GM19239 (cell line): ENCODE measurements at places on chromosomes 16 and 17.

DNA sequence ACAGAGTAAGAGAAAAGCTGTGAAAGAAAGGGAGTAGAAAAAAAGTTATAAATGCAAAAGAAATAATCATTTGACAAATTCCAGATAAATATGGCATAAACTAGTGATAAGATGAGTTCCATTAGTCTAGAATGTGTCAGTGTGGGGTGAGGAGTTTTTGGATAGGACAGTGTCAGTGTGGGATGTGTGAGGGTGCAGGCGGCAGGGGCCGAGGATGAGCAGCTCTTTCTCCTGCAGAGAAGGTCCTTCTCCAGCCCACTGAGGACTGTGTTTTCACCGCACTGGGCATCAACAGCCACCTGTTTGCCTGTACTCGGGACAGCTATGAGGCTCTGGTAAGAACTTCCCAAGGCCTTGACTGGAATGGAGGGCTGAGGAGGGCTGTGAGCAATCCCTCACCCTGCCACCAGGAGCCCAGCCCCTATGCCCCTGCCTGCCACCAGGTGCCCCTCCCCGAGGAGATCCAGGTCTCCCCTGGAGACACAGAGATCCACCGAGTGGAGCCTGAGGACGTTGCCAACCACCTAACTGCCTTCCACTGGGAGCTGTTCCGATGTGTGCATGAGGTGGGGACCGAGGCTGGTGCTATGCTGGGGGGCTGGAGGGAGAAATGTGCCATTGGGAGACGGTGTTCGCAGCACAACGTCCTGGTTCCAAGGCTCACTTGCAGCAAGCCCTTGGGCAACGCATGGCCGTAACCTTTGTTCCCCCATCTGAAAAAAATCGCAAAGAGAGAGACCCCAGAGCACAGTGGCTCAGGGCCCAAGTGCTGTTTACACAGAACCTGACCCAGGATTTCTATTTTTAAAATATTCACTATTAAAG lies 13.1 kb downstream of the RAPGEFL1 start:
- peak; percentile 46 for DNase-seq

DNA sequence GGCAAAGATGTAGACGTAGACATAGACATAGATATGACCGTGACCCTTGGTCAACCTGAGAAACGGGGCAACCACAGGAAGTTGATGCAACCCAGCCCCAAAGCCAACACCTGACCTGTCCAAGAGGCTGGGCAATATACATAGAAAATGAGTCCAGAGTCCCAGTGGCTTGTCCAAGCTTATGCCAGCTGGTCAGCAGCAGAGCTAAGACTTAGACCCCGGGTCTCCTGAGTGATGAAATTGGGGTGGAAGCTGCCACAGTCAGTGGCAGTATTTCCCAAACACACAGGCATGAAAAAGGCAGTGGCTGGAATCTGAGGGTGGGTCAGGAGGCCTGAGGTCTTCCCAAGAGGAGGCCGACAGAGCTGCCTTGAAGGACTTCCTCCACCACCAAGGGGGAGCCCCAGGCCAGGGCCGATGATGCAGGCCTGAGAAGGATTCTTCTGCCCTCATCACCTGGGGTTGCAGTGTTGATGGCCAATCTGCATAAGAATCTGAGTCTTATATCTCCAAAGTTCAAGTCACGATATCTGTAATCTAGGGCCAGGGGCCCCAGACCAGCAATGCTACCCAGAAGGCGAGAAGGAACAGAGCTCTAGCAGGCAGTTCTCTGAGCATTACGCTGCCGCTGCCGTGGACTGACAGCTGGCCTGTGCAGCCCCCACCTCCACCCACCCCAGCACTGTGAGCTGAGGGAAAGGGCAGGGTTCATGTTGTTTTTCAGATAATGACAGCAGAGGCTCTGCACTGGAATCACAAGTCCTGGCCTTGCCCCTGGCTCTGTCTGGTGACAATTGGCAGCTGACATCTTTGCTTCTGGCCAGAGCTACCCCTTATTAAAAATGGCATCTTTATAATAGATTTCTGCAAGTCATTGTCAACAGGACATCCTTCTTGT lies 72.7 kb downstream of the GNAO1 start:
- DNase-seq, result no peak

DNA sequence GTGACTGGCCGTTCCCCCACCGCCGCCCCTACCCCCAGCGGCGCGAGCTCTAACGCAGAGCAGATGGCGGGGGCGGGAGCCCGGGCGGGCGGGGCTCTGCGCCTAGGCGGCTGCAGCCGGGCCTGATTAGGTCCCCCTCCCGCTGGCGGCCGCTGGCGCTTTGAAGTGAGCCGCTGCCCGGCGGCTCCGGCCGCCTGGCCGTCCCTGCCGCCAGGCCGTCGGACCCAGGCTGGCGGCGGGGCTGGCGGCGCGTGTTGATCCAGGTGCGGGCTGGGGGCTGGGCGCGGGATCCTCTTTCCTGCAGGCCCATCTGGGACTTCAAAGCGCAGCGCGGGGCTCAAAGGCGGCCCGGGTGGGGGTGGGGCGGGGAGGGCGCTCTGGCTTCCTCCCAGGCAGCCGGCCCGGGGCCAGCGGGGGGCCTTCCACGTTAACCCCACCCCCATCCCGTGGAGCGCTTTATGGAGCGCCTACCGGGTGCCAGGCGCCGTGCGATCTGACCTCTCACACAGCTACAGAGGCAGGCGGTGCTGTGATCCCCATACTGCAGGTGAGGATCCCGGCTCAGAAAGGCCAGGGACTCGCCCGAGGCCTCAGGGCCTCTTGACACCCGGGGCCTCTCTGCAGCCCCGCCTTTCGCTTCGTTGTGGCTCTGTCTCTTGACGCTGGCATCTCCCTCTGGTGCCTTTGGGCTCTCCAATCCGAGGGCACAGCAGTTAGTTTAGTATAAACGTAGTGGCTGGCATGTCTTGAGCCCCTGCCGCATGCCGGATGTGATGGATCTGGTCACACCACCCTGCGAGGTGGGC lies 80.0 kb upstream of the NKD1 start:
- no peak for DNase-seq

DNA sequence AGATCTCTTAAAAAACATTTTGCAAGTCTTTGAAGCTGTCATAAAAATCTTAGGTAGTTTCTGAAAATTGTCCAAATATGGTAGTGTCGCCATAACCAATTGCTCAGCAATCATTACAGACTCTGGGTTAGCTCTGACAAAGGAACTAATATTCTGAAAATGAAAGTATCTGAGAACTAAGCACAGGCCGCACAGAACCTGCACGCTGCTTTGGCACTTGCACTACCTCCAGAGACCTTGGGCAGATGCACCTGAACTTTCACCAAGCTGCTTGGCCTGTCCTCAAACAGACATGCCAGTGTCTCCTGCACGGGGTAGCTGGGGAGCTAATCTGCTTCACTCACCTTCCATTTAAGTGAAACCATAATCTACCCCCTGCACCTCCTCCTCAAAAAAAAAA lies 317.0 kb downstream of the MAF start:
- no peak for DNase-seq

DNA sequence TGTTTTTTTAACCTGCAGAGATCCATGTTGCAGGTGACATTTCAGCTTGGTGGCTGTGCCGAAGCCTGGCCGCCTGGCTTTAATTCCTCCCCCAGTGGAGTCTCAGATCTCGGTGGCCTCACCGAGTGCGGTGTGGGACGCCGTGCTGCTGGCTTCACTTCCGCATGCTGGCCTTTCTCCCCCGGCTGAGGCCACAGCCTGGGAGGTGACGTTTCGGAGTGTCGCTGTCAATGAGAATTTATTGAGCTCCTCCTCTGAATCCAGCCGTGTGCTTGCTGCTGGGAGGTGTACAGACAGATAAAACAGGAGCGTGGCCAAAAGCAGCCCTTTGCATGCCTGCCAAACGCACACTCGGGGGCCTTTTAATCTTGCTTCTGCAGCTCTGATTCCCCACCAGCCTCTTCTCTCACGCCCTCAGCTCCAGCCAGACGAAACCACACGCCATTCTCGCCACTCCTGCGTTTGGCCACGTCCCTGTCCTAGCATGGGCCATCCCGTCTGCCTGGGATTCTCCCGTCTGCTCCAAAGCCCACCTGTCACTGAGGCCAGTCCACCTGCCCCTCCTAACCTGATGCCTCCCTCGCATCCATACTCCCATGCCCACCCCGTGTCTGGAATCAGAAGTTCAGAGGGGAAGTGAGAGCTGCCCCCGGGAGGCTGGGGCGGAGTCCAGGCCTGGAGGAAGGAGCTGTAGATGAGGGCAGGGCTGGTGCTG lies 3.6 kb downstream of the GSE1 start:
- peak; percentile 86 for DNase-seq

DNA sequence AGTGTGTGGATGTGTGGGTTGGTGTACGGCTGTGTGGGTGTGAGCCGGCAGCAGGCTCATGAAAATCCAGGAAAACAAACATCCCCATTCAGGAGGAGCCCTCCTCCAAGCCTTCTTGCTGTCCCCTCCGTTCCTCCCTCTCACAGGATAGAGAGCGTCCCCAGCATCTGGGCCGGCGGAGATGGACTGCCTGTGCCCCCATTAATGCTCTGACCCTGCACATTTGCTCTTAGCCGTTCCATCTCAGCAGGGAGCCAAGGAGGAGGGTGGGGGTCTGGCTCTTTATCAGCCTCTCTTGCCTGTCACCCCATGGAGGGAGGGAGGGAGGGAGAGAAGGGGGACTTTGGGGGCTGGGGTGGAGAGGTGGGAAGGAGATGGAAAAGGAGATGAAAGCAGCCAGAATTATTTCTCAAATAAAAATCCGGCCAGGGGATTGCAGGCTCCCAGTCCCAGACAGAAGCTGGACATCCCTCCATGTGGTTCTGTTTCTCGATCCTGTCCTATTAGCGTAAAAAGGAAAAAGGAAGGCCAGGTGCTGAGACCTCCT lies 240.0 kb upstream of the ZFHX3 start:
- no peak for DNase-seq

- DNase-seq, result no peak
These were observed 74.7 kb downstream of the KLHDC4 start for GRCh38 chr16:87690911-87691685.

DNA sequence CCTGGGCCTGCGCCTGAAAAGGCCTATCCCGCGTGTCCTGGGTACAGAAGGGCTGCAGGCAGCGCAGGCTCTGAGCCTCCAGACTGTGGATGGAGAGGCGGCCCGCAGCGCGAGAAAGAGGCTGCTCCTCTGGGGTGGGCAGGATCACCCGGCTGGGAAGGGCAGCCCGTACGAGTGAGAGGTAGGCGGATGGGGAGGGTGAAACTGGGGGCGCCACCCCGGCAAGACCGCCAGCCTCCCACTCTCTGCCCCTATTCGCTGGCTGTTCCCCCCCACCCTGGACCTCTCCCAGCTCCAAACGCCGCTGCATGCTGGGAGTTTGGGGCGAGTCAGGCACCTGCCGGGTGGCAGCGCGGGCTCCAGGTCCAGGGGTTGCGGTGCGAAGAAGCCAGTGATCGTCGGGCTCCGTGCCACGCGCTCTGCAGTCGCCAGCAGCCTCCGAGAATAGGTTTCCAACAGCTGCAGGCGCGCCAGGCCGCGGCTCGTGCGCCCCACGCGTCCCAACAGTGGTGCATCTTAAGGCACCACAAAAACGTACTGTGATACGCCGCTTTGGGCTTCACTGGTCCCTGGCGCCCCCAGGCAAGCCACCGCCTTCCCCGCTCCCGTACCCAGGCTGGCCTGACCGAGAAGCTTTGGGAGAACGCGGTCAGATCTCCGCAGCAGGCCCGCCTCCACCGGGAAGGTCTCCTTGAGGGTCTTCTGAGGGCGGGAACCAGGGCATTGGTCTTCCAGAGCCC lies 1.1 kb downstream of the NOXO1 start:
- DNase-seq, result no peak

- DNase-seq, result no peak
These were observed 23.3 kb downstream of the GPR179 start for GRCh38 chr17:38320482-38320881.

GRCh38 chr16:81688182-81688581 lies 90.9 kb upstream of the PLCG2 start:
- DNase-seq, result no peak

DNA sequence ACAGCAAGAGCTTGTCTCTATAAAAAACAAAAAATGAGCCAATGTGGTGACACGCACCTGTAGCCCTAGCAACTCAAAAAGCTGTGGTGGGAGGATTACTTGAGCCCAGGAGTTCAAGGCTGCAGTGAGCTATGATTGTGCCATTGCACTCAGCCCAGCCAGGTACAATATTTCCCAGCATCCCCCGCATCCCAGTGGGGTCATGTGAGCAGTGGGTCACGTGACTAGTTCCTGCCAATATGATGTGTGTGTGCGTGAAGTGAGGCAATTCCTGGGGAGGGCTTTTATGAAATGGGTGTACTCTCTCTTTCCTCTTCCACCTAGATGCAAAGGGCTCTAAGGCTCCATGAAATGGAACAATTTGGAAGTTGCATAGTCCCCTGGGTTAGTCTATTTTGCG lies 81.3 kb downstream of the GSG1L start:
- no peak for DNase-seq

DNA sequence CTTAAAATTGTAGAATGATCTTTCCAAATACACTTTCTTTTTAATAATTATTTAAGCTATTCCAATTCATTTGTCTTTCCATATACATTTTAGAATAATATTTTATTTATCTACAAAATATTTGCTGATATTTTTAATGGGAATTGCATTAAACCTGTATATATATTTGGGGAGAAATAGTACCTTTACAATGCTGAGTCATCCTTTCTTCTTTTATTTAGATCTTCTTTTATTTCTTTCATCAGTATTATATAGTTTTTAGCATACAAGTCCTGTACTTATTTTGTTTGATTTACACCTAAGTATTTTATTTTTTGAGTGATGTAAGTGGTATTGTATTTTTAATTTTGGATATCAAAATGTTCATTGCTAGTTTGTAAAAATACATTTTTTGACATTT lies 639.5 kb upstream of the GOT2 start:
- no peak for DNase-seq

DNA sequence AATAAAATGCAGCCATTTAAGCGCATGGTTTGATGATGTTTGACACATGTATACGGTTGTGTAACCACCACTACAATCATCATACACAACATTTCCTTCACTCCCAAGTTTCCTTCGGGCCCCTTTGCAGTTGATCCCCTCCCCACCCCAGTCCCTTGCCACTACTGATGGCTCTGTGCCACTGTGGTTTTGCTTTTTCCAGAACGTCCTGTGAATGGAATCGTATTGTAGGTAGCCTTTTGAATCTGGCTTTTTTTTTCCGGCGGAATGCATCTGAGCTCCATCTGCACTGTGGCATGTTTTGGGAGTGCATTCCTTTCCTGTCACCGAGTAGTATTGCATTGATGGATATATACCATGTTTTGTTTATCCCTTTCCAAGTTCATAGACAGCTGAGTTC lies 15.1 kb upstream of the MAP2K3 start:
- DNase-seq, result no peak

DNA sequence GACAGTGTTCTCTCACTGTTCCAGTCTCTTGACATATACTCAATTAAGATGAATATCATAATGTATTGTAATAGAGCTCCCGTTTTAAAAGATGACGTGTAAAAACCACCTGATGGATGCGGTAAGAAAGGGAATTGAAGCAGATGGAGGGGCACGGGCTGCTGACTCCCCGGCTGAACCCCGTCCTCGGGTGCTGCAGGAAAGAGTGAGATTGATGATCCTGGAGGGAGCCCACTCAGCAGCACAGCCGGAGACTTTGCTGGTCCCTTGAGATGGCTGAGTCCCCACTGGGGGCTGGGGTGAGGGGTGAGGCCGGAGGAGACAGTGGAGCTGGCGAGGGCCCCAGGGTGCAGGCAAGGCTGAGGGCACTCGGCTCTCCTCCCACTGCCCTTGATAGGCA lies 217.4 kb downstream of the RPTOR start:
- no peak for DNase-seq
